ENCODE measurements at places on chromosomes 2 and 18.

- DNase-seq = peak; percentile 38
Measured at GRCh38 chr2:64359892-64360657, 93.9 kb upstream of the LGALSL start.

GRCh38 chr2:12720278-12720620, 3.5 kb downstream of the TRIB2 start:
- no peak for DNase-seq

DNA sequence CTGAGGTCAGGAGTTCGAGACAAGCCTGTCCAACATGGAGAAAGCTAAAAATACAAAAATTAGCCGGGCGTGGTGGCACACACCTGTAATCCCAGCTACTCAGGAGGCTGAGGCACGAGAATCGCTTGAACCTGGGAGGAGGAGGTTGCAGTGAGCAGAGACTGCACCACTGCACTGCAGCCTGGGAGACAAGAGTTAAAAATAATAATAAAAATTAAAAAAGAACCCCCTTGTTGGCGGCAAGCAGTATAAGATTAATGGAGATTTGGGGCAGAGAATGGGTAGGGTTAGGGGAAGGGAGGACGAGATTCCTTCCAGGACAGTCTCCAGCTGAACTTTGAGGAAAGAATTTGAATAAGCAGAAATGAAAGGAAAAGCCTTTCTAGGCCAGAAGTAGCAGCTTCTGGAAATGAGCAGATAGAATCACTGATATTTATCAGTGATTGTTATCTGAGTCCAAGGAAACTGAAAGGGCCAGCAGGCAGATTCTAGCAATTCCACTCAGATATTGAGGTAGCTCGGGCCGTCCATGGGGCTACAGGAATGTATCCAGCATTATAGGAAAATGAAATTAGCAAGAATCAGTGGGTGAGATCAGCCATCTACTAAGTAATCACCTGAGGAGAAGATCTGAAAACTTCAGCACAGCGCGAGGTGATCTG, 7.0 kb upstream of the MYCN start:
- no peak for DNase-seq

DNA sequence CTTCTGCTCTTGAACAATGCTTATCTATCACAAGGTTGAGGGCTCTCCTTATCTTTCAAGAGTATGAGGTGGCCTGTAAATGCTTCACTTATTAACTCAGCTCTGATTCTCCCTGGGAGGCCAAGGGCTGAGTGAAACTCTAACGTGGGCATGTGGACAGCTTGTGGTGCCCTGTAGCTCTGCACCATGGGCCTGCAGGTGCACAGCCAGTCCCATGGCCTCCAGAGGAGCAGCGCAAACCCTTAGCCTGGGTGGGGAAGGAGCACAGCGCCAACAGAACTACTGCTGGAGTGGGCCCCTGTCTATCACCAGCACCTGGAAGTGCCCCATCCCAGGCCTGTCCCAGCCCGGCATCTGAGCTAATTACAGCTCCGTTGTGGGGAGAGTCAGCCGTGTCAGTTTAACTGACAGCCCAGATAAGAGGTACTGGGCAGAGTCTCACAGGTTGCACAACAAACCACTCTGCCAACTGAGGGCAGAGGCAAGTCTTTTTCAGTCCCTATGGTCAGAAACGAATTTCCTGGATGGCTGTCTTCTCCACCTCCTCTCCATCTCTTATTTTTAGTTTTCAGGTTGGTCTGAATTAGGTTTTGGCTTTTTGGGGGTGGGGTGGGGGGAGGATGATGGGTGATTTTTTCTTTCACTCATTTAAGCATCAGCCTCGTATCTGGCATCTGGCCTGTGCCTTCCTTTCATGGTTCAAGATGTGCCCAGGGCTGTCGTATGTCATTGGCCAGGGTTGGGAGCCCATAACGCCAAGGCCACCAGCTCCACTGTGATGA, 219.5 kb downstream of the BCL2 start:
- DNase-seq = no peak

DNA sequence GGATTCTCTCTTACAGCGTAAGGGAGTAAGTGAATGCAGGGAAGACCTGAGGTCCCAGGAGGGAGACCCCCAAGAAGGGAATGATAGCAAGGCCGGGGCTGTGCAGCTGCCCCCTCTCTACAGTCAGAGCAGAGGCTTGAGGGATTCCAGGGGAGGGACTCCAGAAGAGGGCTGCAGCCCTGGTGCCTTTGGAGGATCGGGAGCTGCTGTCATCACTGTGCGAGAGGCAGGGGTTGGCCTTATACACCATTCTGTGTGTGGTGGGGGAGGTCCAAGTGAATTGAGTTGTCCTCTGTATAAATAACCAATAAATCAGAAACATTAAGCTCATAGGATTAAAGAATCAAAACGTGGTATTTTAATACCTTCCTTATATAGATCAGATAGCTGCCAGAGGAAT, 114.9 kb downstream of the GLI2 start:
- no peak for DNase-seq

DNA sequence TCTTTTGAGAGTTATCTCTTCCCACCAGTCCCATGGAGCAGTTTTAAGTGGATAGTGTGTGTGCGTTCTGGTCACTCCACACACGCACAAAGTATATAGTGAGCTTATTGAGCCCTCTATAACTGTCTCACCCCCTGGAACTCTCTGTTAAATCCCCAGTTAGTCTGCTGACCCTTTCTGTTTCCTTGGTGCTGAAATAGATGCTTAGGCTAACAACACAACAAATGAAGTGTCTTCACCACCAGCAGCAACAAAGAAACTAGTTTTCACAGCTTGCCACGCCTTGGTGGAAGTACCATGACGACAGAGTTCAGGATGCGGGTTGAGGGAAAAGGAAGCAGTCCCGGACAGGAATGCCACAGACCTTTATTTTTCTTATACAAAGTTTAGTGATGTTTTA, 203.5 kb upstream of the TMEFF2 start:
- DNase-seq = no peak

DNA sequence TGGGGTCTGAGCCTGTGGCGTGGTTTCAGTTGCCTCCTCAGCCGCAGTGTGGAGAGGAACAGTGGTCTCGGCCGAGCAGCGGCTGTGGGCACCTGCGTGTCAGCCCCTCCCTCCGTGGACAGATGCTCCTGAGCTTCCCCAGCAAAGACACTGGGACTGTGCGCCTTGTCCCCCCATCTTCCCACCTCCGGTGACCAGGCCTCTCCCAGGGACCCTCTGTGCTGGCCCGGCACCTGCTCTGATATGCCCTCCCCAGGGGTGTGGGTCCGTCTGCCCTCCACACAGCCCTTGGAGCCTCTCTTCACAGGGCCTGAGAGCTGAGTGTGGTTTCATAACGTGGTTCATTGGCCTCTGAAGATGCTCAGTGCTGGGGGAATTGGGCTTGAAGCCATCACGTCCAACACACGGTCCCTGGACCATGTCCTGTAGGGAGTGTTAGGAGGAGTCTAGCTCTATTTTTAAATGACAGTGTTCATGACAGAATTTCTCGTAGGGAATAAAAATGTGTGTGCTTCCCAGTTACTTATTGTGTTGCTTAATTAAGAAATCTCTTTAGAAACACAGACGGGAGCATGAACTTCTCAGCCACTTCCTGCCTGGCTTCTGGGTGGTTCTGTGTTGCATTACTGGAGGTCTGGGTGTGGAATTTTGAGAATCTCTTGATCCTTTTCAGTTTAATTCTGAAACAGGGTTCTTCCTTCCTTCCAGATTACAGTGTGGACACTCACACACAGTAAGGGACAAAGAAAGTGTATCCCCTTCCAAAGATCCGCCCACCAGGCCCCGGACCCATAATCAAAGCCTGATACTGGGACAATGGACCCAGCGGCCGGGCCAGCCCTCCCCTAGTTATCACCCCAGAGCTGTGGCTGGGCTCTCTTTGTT, 110.7 kb downstream of the NFATC1 start:
- peak; percentile 24 for DNase-seq

- no peak for DNase-seq
Measured at GRCh38 chr2:128667391-128667790, 348.7 kb upstream of the HS6ST1 start.

GRCh38 chr2:168096158-168096557, 151.2 kb downstream of the STK39 start:
- no peak for DNase-seq

DNA sequence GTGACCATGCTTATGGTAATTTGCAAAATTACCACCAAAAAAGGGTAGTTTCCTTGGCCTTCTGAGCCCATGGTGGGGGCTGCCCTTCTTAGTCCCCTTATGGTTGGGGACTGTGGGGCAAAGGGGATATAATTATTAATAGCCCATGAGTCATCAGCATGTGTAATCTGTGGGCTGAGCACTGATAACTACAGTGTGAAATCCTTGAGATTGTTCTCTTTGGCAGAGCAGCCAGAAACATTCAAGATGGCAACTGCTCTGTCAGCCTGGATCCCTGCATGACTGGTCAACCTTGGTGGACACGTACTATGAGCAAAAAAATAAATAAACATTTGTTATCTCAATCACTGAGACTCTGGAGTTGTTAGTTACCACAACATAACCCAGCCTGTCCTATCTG, 61.3 kb downstream of the MGAT4A start:
- DNase-seq = no peak

GRCh38 chr2:134074619-134075018, 179.3 kb upstream of the MGAT5 start:
- DNase-seq = no peak

- no peak for DNase-seq
Measured at GRCh38 chr2:158381205-158381604, 75.3 kb downstream of the CCDC148 start.

DNA sequence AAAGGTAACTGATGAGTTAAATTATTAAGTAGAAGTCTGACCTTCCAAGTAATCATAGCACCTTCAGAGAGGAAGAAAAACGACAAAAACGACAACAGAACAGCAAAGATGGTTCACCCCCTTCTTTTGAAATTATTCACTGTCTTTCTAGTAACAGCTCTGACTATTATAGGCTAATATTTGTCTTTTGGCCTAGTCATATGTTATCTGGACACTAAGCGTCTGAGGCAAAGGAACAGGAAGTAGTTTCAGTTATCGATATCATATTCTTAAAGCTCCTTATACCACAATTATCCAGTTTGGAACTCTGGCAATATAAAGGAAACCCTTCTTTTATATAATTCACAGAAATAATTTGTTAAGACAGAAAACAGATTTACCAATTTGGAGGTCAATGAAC, 27.6 kb upstream of the SLC40A1 start:
- no peak for DNase-seq

DNA sequence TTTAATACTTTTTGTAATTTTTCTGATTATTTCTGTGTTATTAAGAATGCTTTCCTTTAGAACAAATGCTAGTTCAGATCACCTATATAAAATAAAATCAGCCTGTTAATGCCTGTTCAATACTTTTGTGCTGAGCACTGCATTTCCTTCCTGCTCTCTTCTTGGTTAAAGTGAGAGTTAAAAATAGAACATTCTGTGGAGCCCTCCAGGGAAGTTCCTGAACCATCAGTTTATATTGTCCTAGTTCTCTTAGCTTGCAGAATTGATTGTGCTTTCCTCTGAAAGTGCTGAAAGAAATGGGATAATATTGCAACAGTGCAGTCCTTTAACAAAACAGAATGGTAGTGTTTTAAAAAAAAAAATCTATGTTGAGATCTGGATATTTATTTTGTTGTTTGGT, 74.6 kb upstream of the UBXN4 start:
- DNase-seq = no peak

- DNase-seq = no peak
Measured at GRCh38 chr2:9226458-9227380, 20.1 kb downstream of the ASAP2 start.

DNA sequence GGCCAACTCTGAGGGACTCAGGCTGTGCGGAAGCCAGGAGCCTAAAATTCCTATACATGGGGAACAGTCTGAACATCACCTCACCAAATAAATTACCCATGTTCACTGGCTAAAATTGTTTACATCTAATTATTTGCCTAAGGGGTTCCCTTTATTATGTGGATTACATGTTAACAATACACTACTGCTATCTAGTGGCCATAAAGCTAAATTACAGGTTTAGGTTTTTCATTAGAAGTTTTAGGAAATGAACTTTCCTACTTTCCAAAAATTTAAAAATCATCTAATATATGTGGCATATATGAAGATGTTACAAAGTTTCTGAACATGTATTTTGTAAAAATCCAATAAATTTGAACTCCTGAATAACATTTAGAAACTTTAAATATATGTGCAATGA, 40.3 kb downstream of the PLA2R1 start:
- no peak for DNase-seq
